ENCODE measurements at places on chromosomes 4 and X.

- no peak for DNase-seq
These were observed 23.5 kb upstream of the DUSP9 start for GRCh38 chrX:153623310-153624029.

DNA sequence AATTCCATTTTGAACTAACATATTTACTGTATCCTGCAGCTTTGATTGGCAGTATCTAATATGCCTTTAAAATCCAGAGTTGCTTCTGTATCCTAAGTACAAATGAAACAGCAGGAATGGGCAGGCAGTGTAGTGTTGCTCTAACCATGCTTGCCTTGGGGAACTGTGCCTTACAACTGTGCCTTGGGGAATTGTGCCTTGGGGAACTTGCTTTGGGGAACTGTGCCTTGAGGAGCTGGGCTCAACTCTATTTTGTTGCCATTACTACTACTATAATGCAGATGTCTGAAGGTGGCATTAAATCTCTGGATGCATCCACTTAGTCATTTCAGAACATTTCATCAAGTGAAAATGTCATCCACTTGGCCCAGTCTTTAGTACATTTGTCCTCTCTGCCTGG is 6.9 kb downstream of the CXCL3 start:
- DNase-seq, result no peak

DNA sequence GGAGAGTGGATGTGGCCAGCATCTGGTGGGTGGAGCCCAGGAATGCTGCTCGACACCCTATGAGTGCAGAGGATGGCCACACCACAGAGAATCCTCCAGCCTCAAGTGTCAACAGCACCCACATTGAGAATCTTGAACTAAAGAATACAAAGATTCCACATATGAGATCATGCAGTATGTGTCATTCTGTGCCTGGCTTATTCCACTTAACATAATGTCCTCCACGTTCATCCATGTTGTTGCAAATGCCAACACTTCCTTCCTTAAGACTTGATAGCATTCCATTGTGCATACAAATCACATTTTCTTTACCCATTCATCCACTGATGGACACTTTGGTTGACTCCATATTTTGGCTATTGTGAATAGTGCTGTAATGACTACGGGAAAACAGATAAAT is 145.8 kb downstream of the PRKX start:
- DNase-seq, result no peak

GRCh38 chr4:48025005-48025404 is 8.4 kb downstream of the NIPAL1 start:
- DNase-seq, result no peak

DNA sequence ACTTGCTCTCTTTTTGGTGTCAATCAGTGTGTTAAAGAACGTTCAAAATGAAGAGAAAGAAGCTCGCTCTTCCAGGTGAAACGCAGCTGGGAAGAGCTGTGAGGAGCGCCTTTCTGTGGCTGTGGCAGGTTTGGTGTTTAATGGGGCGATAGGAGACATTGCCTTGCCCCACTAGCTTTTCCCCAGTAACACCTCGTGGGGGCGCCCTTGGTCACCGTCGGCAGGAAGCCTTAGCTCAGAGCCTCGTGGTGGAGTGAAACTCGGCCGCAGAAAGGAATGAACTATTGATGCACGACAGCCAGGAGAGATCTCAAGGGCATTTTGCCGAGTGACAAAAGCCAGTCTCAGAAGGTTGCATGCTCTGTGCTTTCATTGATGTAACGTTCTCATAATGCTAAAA is 65.1 kb downstream of the GPR143 start:
- DNase-seq, result no peak

DNA sequence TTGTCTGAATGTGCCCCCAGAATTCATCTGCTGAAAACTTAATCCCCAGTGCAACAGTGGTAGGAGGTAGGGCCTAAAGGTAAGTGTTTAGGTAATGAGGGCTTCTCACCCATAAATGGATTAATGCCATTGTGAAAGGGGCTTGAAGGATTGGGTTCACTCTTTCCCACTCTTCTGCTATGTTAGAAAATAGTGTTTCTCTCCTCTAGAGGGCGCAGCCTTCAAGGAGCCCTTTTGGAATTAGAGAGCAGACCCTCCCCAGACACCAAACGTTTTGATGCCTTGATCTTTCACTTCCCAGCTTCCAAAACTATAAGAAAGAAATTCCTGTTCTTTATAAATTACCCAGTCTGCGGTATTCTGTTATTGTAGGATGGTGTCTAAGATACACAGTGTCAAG is 706.4 kb downstream of the SMARCA1 start:
- no peak for DNase-seq

GRCh38 chr4:67581208-67581857 is 22.8 kb downstream of the STAP1 start:
- no peak for DNase-seq

DNA sequence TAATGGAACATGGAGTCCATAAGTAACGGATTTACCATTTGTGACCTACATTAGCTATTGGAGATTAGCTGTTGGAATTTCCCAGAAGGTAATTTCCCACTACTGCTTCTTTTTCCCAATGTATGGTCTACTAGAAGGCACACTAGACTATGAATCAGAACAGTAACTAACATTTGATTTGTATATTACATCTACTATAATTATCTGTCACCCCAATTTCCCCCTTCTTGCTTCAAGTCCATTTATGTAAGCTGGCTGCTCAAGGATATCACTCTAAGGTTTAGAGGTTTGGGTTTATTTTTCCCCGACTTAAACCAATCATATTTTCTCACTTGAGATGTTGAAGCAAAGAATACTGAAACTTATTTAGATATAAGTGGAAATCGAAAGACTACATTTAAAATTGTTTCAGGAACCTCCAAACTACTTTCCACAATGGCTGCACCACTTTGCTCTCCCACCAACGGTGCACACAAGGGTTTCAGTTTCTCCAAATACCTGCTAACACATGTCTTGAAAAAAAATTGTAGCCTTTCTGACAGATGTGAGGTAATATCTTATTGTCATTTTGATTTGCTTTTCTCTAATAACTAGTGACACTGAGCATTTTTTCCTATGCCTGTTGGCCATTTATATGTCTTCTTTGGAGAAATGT is 33.3 kb upstream of the H2AZ1 start:
- no peak for DNase-seq

- DNase-seq, result no peak
These were observed 205.0 kb upstream of the HAND2 start for GRCh38 chr4:173735049-173735448.

DNA sequence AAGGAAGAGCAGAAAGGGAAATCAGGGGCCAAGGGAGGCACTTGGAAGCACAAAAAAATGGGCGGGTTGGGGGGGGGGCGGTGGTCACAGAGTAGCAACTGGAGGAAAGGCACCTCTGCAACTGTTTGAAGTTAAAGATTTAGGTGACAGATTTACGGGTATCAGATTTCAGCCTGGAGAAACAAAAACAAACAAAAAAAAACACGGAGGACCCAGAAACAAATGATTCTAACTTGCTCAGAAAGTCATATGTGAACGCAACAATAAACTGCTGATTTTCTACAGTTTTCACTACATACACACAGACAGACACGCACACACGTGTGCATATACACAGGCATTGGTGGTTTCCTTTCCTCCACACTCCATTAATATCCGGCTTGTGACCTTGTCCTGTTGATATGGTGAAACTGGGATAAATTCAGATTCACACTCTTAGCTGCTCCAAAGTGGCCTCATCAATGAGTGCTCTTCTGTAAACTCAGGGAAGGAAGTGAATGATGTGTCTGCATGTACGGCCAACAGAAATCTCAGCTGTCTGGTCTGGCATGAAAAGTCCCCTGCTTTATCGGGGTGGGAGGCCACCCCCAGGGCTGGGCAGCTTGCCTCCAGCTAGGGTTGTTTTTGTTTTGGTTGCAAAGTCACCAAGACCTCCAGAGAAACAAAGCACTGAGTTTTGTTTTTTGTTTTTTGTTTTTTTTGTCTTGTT is 54.3 kb downstream of the CHST7 start:
- DNase-seq, result no peak

- DNase-seq, result no peak
These were observed 29.0 kb downstream of the RNF4 start for GRCh38 chr4:2497931-2498330.

- no peak for DNase-seq
These were observed 28.7 kb downstream of the IL13RA1 start for GRCh38 chrX:118756101-118756500.

DNA sequence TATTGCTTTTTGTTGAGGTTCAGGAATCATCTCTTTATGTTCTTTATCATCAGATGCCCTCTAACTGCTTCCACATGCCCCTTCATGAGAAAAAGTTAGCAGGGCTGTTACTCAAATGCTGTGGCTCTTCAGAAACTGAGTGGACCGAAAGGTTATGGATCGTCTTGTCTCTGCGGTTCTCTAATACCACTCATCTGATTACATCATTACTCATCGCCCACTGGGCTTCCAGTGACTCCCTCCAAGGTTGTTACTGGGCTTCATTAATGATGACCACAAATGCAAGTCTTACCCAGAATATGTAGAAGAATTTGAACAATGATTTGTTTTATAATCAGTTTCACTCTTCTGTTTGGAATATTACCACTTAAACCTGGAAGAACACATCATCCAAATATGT is 67.7 kb downstream of the RWDD4 start:
- DNase-seq, result no peak

GRCh38 chr4:184273166-184274147 is 55.8 kb upstream of the ENPP6 start:
- no peak for DNase-seq

DNA sequence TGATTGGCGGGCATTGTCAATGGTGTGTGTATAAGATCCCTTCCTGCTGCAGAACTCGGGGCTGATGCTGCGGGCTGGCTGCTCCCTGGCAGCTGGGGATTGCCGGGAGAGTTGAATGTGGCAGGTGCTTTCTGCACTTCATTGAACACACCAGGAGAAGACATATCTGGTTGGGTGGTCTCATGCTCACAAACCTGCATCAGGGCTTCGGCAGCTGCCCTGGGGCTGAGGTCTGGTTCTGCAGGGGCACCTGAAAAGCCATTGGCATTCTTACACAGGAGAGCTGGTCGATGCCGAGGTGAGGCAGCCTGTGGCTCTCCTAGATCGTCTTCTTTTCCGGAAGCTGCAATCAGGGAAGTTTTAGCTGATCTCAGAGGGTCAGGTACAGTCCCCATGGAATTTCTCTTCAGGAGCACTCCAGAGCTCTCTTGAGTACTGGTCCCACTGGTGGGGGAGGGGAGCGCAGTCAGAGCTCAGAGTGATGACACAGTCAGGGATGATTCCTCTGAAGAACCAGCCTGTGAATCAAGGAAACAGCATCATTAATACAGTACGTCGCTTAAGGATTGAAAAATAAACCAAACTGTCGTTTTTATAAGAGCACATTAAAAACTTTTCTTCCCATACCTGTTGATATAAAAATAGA is 57.8 kb downstream of the GPRIN3 start:
- DNase-seq, result no peak

DNA sequence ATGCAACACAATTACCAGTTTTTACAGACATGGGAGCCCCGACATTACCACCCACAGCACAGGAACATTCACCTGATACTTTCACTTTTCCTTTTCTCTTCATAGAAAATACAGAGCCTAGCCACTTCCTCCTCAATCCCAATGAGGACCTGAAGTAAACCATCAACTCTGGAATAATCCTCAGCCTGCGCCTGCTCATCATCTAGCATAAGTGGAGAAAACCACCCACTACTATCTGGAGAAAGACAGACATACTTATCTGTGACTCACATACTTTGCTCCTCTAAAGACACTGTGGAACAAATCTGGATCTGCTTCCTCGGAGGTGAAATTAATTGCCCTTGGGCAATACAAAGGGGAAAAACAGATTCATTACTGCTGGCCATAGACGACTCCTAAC is 47.8 kb downstream of the ZCCHC13 start:
- no peak for DNase-seq

- DNase-seq, result peak; percentile 57
These were observed 99.2 kb downstream of the PSAPL1 start for GRCh38 chr4:7335344-7336066.

DNA sequence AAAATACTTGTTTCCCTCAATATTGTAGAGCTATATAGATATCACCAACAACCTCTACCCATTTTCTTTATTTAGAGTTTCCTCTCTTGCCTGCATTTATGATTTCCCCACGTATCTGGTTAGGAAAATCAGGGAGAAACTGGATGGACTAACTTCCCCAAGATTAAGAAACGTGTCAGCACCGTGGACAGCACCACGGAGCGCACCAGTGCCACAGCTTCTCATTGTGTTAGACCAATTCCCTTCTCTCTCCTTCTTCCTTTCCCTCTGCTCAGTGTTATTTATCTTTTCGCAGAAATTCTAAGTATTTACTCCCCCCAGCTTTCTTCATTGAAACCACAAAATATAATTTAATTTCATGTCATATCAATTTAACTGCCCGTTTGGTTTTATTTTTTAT is 568.6 kb upstream of the BOD1L1 start:
- DNase-seq, result no peak

GRCh38 chr4:10159671-10160070 is 43.1 kb upstream of the WDR1 start:
- no peak for DNase-seq

GRCh38 chr4:23934915-23935314 is 45.1 kb upstream of the PPARGC1A start:
- DNase-seq, result no peak

DNA sequence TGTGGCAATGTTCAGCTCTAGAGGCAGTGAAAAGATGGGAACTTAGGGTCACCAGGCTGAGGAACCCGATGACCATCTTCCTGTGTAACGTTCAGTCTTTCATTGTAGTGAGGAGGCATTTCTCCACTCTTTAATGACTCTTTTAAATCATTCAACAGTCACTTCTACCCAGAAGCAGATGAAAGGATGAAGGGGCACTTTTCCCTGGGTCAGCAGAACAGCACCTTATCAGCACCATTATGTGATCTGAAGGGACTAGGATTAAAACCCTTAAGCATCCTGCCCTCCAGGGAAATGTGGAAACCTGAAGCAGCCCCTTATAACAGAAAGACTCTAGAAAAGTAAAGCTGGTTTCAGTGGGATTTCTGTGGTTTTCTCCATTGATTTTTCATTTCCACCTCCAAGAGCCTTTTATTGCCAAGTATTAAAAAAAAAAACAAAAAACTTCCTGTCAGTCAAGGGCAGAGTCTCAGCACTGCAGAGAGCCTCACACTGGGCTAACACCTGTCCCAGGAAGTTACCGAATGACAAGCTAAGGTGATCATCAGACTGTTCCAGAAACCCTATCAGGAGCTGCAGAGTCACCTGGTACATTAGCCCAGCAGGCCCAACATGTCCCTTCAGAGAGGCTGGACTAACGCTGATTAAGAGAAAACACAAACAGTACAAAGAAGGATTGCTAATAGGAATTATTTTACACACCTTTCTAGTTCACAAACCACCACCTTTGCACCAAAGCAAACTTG is 185.9 kb downstream of the SHROOM3 start:
- no peak for DNase-seq

- no peak for DNase-seq
These were observed 608.0 kb upstream of the FTHL17 start for GRCh38 chrX:31679861-31680260.

DNA sequence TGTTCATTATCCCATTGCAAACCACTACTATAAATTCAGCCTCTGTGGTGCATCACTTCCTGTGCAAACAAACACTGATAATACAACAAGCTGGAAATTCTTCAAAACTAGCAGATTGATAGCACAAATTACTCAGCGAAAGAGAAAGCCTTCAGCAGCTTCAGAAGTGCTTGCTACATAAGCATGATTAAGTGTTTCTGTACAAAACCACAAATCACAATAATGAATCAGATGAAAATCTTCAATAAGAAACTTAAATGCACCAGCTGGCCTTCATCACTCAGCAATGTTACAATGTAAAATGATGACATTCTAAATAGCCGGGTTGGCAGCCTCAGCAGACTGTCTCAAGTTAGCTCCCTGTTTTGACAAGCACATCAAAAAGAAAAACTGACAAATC is 262.2 kb downstream of the SPOCK3 start:
- DNase-seq, result no peak
